ENCODE measurements at places on chromosomes 12 and 14.

DNA sequence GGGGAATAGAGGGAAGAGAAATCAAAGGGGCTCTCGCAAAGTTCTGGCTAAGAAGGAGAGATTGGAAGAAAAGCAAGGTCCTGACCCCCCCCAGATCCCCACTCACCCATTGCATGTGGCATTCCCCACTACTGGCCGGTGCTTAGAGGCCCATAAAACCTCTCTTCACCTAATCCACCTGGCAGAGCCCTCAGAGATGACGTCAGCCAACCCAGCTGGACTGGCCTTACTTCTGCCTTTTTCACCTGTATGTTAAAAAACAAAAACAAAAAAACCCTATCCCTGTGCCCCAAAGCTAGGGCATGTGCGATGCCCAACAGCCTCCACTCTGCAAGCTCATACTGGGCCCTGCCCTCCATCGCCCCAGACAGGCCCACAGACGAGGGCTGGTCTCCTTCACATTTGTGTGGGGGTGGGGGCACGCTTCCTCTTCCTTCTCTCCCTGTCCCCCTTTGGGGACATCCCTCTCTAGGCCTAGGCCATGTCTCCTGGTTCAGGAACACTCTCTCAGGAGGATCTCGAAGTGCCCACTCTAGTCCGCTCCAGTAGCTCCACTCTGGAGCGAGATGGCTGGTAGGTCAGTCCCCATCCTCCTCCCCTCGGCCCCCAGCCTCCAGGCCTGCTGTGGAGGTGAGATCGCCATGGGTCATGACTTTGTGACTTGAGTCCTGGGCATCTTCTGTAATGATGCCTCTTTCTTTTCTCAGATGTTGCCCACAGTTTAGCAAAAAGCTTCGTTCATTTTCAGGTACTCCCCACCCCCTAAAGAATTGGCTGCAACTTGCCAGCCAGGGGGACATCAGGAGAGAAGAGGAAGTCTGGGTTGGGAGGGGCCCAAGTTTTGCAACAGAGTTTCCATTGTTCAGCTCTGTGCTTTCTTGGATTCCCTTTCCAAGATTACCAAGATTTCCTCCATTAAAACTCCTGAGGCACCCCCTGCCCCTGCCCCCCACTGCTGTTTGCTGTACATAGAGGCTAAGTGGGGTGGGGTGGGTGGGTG, 37.0 kb downstream of the FIGNL2 start:
- no peak for DNase-seq

DNA sequence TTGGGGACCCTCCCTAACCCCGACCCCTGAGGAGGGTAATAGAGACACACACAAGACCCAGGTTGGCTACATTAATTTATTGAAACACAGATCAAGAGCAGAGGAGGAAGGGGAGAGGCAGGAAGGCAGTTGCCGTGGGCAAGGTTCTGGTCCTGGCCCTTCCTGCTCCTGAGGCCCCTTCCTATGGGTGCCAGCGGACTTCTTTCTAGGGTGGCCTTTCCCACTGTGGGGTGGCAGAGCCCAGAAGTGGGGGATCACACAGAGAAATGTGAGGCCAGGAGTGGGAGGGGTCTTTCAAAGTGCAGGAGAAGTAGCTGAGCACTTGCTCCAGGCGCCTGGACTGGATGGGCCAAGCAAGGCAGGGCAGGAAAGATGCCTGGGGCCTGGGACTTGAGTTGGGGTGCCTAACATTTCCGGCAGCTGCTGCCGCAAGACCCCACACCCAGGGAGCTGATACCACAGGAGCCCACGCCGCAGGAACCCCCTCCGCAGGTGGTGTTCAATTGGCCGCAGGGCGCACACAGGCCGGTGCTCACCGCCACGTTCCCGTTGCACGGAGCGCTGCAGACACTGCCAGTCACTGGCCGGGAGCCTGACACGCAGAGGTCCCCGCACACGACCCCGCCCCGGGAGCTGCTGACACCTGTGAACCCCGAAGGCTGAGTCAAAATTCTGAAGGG, 5.3 kb downstream of the KRT81 start:
- no peak for DNase-seq

- DNase-seq, result no peak
These were observed 10.2 kb upstream of the BHLHE41 start for GRCh38 chr12:26135010-26135420.

DNA sequence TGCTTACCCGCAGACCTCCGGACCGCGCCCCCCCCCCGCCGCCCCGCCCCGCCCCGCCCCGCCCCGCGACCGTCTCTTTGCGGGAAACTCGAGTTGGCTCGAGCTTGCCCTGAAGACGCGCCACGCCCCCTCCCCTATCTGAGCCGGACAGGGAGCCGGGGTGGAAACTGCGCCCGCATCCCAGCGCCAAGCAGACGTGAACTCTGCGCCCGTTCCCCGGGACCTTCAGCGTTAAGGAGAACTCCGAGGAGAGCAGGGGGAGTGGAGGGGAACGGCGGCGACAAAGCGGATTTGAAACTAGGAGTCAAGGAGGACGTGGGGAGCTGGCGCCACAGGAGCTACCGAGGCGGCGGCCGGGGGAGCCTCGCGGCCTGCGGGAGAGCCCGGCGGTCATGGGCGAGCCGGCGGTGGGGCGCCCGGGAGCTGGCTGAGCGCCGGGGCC, at the start of gene KCNK13:
Gene KCNK13 (plus strand): TSS at position 310 of the 442 bp plus-strand sequence. CDS start 212 bp downstream, outside the sequence.
- no peak for DNase-seq

- no peak for DNase-seq
These were observed 3.3 kb upstream of the ADAM20 start for GRCh38 chr14:70538087-70538486.

GRCh38 chr14:96805956-96806355, 8.8 kb downstream of the VRK1 start:
- DNase-seq, result no peak

DNA sequence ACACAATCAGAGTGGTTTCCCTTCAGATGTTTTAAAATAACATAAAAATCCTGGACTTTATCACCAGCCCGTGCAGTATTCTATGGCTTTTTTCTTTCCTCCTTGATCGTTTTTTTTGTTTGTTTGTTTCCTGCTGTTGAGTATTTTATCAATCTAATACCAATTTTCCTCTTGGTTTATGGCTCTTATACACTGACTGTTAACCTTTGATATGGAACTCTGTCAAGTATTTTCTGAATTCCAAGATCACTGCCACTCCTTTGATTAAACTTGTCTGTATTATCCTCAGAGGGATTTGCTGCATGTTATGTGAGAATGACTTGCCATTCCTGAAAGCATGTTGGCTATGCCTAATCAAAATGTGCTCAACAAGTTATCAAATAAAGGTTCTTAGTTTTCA, 88.4 kb downstream of the PELI2 start:
- DNase-seq, result no peak

DNA sequence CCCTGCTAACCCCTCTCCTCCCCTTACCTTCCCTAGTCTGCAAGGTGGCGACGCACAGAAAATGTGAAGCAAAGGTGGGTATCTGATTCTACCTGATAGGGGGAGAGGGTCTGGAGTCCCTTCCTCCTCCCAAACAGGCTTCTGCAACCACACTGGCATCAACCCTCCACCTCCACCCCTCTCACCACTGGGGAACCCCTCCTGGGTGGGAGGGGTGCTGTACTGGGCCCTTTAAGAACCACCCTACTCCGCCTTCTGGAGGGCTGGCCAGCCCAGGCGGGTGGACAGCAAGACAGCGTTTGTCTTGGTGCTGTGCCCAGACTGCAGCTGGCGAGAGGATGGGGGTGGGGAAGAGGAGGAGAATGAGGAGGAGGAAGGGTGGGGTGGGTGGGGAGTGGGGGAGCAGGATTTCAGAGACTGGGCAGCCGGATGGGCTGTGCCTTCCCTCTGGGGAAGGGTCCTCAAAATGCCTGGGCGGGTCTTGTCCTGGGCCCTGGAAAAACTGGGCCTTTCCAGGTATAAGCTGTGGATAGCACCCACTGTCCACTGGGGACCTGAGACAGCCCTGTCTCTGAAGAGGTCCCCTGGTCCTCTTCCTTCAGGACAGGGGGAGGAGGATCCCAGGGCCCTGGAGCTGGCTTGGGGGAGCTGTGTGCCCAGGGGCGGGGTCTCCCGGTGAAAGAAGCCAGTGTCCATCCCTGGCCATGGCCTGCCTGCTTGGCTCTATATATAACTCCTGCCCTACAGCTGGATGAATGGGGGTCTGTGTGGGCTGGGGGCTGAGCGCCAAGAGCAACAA, 2.8 kb downstream of the TNS2 start:
- no peak for DNase-seq

GRCh38 chr12:1741154-1741949, 50.5 kb downstream of the ADIPOR2 start:
- DNase-seq, result no peak

- DNase-seq, result peak; percentile 6
These were observed 778 bp downstream of the SLC8B1 start for GRCh38 chr12:113333877-113334785.

GRCh38 chr12:112349431-112349830, 32.8 kb downstream of the HECTD4 start:
- no peak for DNase-seq

GRCh38 chr12:11746024-11746771, 96.7 kb downstream of the ETV6 start:
- no peak for DNase-seq

DNA sequence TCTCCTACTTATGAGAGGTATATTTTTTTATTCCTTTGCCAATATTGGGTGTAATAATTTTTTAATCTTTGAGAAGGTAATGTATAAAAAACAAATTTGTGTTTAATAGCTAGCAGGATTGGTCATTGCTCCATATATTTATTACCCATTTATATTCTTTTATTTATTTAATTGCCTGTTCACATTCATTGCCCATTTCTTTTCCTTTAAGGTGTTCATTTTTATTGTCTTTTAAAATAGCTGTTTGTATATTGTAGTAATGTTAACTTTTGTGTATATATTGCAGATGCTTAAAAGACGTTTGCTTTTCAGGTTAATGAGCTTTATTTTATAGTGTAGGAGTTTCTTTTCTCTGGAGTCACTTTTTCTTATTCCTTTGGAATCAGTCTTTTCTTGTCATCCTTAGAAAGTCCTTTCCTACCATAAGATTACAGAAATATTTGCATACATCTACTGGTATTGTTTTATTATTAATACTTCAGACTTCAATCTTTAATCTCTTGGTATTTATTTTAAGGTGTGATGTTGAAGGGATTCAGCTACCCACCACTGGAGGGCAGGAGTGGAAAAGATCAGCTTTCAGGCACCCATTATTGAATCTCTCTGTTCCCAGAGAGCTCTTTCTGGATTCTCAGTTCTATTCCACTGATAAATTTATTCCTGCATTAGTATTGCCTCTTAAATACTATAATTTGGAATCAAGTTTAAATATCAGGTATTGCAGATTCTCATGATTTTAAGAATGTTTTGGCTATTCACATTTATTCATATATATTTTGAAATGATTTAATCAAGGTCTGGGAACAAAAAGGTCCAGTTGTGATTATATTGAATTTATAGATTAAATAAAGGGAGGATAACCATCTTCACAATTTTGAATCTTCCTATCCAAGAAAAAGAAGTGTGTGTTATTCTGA, 17.3 kb downstream of the PPM1A start:
- no peak for DNase-seq

DNA sequence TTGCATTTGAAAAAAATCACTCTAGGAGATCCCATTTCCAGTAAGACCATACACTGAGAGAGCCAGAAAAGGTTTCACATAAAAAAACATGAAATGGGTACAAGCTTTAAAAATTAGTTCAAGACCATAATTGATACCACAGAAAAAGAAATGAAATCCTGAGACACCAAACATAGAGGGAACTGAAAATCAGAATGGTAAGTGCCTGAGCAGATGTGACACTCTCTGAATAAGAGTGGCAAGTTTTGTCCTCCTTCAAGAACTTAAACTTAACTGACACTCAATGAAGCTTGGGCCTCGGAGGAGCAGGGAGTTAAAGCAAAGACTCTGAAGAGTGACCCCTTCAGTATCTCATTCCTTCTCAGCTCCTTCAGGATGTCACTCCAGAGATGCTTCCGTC, 23.2 kb upstream of the PTGDR start:
- DNase-seq, result no peak

GRCh38 chr14:61132894-61133293, 148.2 kb downstream of the TMEM30B start:
- DNase-seq, result no peak

- no peak for DNase-seq
These were observed 135.7 kb downstream of the DICER1 start for GRCh38 chr14:95021588-95021987.
